Esophagus muscularis mucosa (tissue), 4 donors: ENCODE measurements at places on chromosomes 6 and 20. TPM values are rescaled to one million over a fixed set of nuclear protein-coding genes. Genes with fewer than 3 reads are reported as not detected.
A peak's percentile ranks its signal among the peaks of the same experiment; 100 is the strongest.

GRCh38 chr6:26216886-26217713 lies 129.9 kb downstream of the HFE start:
- H3K4me3 ChIP-seq: peak overlapping the region; percentile 56
- H3K36me3 ChIP-seq: no peaks in the 10 kb centered on the region
- DNase-seq: peak; percentile 96
- H3K27me3 ChIP-seq: no peaks in the 10 kb centered on the region
- peaks cover 33% of the 10 kb centered on the region for H3K4me1 ChIP-seq

GRCh38 chr6:68638230-68638900 lies 3.3 kb downstream of the ADGRB3 start:
- peaks cover 11% of the 10 kb centered on the region for H3K27me3 ChIP-seq
- no peak overlapping the region for H3K4me3 ChIP-seq
- DNase-seq: no peak
- no peak overlapping the region for H3K27ac ChIP-seq

The DAAM2 gene
- total RNA-seq: 382 TPM

The HLA-DOA gene
- total RNA-seq: 3.8 TPM

- H3K27ac ChIP-seq: no peak overlapping the region
- H3K4me3 ChIP-seq: no peak overlapping the region
- DNase-seq: no peak
- no peaks in the 10 kb centered on the region for H3K4me1 ChIP-seq
Observed at GRCh38 chr20:46242390-46242789, 65.9 kb downstream of the CDH22 start.

The ANGPT4 gene
- total RNA-seq: not detected
